ENCODE measurements at places on chromosomes 16 and 17.

DNA sequence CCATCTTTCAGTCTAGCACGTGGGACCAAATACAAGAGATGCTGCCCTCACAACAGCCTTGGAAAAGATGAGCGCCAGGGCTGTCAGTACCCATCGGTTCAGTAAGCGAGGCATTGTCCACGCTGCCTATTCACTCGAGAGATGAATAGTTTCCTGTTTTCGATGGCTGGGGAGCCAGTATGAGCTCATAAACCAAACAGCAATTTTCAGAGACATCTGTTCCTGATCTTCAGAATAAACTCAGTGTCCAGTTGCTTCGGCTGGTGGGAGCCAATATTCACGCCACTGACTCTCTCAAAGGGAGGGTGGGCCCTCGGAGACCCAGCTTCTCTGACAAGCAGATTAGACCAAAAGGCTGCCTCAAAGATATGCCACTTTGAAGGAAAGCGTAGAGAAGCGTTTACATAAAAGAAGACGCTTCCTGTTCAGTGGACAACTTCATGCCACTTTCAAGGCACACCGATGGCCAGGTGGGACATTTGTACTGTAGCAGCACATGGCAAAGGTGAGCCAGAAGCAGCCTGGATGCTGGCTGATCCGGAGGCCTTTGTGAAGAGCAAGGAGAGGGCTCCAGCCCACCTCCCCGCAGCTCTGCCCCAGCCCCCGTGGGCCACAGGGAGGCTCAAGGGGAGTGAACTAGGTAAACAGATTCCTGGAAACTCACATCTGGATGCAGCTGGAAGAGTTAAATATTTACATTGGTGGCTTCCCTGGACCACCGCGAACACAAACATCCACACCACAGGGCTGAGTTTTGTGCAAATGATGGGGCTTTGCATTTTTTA, 6.0 kb downstream of the TIMM22 start:
- peak; percentile 75 for DNase-seq

- no peak for DNase-seq
These were observed 53.2 kb upstream of the TNRC6C start for GRCh38 chr17:77905266-77905665.

- no peak for DNase-seq
These were observed 9.5 kb downstream of the ZNF771 start for GRCh38 chr16:30416624-30417528.

- no peak for DNase-seq
These were observed 40.7 kb downstream of the ACTG1 start for GRCh38 chr17:81471818-81472456.

DNA sequence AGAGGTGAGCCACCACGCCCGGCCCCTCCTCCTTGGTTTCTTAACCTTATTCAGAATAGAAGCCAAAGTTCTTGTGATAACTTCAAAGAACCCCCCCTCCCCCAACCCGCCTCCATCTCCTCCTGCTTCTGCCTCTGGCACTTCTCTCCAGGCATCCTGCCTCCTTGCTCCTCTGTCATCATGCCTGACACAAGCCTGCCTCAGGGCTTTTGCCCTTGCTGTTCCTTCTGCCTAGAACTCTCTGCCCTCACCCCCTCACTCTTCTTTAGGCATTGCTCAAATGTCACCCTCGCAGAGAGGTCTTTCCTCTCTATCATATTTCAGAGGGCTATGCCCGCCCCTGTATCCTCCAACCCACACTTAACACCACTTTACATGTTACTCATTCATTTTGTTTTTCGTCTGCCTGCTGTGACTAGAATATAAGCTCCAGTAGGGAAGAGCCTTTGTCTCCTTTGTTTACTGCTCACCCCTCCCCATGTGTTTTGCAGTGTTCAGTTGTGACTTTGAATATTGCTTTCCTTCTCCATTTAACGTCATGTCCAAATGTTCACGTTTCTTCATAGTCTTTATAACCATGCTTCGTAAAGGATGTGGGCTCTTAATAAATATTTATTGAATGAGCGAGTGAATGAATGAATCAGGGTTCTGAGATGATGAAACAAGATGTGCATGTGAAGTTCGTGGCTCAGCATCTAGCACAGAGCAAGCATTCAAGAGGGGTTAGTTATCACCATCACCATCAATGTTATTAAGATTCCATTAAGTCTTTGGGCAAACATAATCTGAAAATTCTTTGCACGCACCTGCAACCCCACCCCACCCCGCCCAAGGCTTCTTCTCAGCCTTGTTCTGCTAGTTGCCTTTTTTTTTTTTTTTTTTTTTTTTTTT, 186.2 kb upstream of the WSCD1 start:
- no peak for DNase-seq

DNA sequence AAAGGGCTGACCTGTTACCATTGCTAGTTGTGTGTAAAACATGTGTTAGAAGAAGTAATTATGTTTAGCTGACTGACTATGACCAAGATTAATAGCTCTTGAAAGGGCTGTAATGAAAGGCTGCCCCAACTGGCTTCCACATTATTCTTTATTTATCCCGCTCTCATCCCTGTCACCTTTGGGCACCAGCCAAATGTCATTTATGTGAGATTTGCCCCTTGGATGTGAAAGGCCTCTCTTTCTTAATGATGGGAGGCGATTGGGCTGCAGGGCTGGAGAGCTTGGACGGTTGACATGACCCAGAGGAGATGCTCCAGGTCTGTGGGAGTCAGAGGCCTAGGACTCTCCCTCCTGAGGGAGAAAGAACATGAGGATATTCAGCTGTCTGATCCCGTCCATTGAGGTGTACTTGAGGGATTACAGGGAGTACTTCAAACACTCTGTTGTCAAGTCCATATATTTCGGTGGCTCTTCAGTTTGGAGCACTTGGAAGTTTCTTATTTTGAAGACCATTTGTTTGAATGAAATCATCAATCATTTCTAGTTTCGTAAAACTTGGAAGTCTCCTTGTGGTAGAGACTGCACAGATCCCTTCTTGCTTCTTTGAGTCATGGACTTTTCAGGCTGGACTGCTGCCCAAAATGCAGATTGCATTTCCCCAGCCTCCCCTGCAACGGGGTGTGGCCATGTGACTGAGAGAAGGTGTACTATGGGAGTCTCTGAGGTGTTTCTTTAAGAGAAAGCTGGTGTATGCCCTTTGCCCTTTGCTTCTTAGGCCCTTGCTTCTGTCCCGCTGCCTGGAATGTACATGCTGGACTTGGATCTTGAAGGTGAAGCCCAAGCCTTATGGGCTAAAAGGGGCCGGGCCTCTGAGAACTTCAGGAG, 51.3 kb downstream of the FTO start:
- no peak for DNase-seq

DNA sequence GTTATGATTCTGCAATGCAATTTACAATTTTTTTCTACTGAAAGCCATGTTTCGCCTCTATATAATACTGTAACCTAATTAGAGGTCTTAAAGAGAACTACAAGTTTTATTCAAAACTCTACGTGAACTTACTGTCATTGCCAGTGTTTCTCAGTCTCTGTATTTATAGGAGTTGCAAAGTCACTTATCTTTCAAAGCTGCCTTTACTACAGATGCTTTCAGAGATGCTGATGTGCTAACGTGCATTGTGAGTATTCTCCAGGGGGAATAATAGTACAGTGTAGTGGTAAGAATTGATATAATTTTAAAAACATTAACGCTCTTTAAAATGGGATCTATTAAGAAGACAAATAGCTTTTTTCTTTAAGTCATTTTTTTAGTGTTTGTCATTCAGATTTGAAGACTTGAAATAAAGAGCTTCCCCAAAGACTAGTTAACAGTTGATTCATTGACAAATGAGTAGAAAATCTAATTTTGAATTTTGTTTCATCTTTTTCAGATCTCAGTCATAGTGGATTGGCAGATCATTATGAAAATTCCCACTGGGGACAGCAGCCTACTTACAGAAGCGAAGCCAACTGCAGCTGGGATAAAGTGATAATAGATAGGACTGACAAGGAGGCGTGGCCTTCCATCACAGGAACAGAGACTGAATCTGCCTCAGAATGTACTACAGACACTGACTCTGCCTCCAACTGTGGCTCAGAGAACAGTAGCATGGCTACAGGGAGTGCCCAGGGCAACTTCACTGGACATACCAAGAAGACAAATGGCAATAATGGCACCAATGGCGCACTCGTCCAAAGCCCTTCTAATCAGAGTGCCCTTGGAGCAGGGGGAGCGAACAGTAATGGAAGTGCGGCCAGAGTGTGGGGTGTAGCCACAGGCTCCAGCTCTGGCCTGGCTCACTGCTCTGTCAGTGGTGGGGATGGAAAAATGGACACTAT, 79.9 kb downstream of the TMC6 start:
- no peak for DNase-seq

- no peak for DNase-seq
These were observed 275.0 kb upstream of the DYNLRB2 start for GRCh38 chr16:80265624-80266306.

GRCh38 chr17:42642336-42642735, 16.7 kb upstream of the TUBG2 start:
- DNase-seq, result no peak

GRCh38 chr16:89070590-89070989, 23.1 kb upstream of the ACSF3 start:
- DNase-seq, result no peak

DNA sequence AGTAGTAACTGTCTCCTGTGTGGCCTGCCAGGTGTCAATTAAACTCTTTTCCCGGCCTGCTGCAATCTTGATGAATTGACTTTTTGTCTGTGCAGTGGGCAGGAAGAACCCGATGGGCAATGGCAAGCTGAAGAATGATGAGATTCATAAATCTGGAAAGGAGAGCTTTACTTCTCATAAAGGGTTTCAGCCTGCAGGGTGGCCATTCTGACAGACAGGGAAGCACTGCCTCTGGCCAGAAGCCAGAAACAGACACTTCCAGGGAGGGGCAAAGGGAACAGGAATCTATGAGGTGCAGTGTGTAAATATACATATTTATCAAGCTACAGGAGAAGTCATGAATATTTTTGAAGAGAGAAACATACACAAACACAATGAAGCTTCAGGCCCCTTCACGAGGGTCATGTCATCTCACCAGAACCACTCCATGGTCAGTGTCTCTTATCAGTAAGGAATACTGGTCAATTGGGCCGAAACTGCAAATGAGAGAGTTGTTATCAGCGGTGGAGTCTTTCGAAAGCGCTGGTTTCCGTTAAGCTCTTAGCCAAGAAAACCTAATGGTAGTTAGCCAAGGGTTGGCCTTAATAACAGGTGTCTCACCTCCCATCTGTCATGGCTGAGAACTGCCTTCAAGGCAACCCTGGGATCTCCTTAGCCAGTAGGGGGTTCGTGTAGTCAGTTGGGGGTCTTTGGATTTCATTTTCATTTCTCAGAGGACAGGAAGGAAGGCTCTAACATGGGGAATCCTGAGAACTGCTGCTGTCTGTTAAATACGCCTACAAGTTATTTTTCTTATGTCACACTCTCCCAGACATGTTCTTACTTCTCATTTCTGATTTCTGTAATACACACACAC, 1.2 kb upstream of the NARF start:
- no peak for DNase-seq

DNA sequence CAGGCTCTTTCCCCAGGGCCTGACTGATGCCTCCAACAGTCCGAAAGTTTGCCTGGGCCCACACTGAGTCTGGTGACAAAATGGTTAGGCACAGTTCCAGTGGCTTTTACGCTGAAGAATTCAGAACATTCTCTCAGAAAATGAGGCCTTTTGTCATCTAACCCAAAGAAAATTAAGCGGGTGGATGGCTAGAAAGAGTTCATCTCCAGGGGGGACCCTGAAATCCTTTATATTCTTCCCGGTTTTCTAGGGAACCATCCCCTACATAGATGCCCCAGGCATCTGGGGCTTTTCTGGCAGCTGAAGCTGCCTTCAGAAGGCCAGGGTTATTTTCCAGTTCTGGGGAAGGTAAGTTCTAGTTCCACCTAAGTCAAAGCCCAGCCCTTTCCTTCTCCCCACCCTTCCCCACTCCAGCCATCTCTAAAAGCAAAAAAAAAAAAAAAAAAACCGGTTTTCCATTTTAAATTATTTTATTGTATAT, 2.2 kb downstream of the RASD1 start:
- no peak for DNase-seq

GRCh38 chr17:69141431-69142174, at the start of gene ABCA6:
TSS of gene ABCA6 (minus strand) at chr17:69141895. CDS start at chr17:69140703, 1,192 bp downstream.
- no peak for DNase-seq

DNA sequence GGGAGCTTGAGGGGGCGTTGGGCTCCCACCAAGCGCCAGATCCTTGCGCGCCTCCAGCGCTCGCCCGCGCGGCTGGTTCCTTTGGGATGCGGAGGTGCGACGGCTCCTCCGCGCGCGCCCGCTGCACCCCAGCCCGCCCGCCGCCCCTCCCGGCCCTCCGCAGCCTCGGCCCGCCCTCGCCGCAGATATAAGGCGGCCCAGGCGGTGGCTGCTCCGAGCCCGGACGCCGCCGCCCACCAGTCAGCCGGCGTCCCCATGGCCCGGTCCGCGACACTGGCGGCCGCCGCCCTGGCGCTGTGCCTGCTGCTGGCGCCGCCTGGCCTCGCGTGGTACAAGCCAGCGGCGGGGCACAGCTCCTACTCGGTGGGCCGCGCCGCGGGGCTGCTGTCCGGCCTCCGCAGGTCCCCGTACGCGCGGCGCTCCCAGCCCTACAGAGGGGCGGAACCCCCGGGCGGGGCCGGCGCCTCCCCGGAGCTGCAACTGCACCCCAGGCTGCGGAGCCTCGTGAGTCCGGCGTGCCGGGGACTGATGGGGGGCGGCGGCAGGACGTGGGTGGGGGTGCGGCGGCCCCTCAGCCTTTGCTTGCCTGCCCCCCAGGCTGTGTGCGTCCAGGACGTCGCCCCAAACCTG, at the start of gene NPB:
NPB (plus strand) TSS at position 216 of the 630 bp plus-strand sequence; CDS start at position 256, 40 bp downstream.
- DNase-seq, result no peak

GRCh38 chr17:68400404-68400735, 56.9 kb downstream of the WIPI1 start:
- no peak for DNase-seq

- DNase-seq, result no peak
These were observed 3.5 kb upstream of the CES4A start for GRCh38 chr16:66984892-66985311.

DNA sequence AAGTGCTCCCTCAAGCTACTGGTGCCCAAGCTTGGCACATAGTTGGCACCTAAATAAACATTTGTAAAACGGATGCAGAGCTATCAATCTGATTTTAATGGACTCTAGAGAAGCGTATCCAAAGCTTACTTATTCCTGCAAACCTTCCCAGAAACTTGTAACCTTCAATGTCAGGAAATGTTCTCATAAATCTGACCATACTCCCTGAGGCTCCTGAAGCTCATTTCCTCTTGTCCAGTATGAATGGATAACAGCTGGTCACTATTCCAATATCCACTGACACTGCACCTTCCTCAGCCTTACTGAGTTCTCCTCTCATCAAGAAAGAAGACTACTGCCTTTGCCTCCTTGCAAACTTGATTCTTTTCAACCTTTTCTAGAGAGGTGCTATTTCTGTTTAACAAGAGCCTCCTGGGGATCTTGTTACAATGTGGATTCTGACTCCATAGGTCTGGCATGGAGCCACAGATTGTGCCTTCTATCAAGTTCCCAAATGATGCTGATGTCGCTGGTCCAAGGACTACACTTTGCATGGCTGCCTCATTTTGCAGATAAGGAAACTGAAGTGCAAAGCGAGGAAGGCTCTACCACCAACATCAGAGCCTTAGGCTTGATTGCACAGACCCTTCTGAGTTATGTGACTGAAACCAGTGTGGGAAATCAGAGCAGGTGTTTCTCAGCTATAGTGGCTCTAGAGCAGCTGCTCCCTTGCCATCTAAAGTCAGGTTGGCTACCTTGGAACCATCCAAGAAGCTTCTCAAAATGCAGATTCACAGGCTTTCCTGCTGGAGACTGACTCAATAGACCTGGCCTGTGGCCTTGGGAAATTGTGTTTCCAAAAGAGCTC, 377.8 kb downstream of the SOX9 start:
- DNase-seq, result no peak

- DNase-seq, result no peak
These were observed 62.4 kb upstream of the SHISA6 start for GRCh38 chr17:11178581-11178980.
